D341Med (cell line): ENCODE measurements at places on chromosomes 11 and 22.

GRCh38 chr11:130037881-130038585 lies 31.7 kb upstream of the APLP2 start:
- no peak for DNase-seq

DNA sequence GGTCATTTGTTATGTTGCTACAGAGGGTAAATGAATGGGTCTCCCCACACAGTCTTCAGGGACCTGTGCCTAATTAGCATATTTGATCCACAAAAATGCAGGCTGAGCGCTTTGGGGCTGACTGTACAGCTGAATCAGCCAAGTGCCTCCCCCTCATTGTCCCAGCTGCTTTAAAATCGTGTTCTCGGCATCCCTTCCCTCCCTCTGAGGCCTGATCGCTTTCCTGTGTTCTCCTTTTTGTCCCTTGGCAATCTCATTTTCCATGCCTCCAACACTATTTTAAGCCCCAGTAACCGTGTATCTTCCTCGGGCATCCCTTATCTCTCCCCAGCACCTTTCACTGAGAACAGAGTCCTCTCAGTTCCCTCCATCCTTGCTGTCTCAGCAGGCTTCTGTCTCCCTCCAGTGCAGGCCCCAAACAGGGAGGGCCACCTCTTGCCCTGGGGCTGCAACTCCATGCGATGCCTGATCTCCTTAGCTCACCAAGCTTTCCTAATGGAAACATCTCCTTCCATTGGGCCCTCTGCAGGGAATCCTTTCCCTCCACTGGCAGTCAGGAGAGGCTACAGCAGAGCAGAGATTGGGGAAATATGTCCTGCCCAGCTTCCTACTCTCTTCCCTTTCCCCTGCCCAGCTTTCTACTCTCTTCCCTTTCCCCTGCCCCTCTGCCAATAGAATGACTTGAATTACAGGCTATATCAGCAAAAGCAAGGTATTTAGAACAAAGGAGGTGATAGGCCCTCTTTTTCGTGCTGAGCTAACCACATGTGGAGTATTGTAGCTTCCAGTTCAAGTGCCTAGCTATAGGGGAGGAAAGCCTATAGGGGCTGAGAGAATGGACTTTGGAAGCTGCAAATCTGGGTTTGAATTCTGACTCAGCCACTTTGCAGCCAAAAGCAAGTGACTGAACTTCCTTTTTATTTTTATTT lies 13.8 kb downstream of the UQCR10 start:
- DNase-seq = no peak

DNA sequence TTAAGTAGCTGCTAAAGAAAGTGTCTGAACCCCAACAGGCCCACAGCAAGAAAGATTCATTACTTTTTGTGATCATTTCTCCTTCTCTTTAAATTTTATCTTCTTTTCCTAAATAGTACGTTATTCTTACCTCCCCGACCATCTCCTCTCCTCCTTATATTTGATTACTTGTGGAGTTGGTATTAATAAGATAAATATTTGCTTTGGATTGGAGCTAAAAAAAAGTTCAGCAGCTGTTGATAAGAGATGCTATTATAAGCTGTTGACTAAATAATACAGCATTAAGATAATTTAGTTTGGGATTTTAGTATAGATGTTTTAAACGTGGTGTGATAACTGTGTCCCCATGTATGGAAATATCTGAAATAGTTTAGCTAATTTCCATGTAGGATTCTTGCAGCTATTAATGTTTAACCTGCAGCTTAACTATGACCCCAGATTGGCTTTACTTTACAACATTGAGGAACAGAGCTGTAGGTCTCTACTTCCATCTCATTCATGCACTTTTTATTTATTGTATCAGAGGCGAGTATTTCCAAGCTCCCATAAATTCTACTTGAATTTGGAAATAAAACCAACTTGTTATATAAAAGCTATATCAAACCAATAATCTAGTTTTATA lies 37.8 kb downstream of the ZNF143 start:
- no peak for DNase-seq

GRCh38 chr22:26579331-26579886 lies 10.5 kb downstream of the TPST2 start:
- DNase-seq = no peak

DNA sequence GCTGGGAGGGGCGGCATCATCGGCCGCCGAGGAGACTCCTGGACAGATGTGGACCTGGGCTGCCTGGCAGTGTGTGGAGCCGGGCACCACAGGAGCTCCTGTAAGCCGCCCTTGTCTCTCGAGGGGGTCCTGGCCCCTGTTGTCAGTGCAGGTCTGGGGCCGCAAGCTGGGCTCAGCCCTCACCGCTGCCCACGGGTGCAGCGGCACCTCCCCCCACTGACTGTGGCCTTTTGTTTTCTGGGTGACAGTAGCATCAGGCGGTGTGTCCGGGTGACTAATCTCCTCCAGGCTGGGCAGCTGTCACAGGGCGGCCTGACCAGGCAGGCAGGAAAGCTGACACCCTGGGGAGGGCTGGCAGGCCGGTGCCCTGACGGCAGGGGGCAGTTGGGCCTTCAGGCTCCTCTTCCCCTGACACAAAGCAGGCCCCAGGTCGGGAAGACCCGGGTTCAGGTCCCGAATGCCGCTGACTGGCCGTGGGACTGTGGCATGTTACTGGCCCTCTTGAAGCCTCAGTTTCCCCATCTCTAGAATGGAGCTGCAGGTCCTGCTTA lies 16.3 kb downstream of the DGKZ start:
- DNase-seq = no peak

GRCh38 chr11:34507156-34507555 lies 6.4 kb downstream of the ELF5 start:
- no peak for DNase-seq

DNA sequence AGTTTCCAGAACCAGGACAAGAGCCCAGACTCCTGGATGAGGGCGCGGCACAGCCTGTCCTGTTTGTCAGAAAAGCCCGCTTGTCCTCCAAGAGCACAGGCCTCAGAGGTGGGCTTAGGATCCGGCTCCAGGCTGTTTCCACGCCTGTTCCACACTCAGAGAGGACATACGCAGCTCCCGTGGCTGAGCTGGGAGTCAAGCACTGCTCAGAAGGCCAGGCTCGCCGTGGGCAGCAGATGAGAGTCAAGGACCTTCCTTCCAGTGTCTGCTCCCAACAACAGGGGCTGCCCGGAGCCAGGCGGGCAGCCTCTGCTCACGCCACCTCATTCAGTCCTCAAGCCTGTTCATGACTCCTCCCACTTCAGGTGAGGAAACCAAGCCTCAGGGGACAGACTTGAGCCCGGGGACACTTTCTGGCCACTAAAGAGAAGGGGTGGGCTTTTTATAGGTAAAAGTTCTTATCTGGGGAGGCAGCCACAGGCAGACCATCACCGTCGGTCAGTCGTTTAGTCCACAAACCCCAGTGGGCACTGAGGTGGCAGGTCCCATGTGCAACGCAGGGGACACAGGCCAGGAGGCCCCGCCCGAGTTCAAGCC lies 3.8 kb downstream of the CYB5R3 start:
- DNase-seq = peak; percentile 34

- DNase-seq = no peak
These were observed 37.9 kb downstream of the CDPF1 start for GRCh38 chr22:46212195-46212594.

- no peak for DNase-seq
These were observed 788.0 kb downstream of the BRD1 start for GRCh38 chr22:49039625-49040024.

DNA sequence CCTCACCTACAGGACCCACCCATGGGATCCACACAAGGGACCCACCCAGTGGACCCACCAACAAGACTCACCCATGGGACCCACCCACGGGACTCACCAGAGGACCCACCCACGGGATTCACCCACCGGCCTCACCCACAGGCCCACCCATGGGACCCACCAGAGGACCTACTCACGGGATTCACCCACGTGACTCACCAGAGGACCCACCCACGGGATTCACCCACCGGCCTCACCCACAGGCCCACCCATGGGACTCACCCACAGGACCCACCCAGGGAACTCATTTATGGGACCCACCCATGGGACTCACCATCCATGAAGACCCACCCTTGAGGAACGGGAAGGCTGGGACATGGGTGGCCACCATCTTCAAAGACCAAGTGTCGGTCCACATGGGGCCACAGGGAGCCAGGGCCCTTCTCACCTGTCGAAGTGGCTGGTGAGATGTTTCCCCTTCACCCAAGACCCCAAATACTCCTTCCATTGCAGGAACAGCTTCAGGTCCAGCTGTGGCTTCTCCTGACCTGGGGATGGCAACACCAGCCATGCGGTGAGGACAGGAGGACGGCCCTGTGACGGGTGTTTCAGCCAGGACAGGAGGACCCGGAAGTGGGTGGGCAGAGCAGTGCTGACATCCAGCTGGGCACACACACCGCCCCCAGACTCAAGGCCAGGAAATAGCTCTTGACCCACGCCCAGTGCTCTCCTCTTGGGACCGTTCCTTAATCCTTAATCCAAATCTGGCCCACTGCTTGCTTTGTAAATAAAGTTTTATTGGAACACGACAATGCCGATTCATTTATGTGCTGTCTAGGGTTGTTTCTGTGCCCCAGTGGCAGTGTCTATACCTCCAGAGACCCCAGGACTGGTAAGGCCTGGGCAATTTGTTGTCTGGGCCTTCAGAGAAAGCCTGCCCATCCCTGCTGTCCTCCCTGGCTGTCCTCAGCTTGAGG lies 1005.1 kb downstream of the BRD1 start:
- no peak for DNase-seq

GRCh38 chr11:118870396-118871343 lies 13.0 kb upstream of the CXCR5 start:
- no peak for DNase-seq

GRCh38 chr11:101442171-101442570 lies 141.6 kb downstream of the TRPC6 start:
- no peak for DNase-seq

- DNase-seq = no peak
These were observed 38.4 kb downstream of the AMBRA1 start for GRCh38 chr11:46555267-46556054.

DNA sequence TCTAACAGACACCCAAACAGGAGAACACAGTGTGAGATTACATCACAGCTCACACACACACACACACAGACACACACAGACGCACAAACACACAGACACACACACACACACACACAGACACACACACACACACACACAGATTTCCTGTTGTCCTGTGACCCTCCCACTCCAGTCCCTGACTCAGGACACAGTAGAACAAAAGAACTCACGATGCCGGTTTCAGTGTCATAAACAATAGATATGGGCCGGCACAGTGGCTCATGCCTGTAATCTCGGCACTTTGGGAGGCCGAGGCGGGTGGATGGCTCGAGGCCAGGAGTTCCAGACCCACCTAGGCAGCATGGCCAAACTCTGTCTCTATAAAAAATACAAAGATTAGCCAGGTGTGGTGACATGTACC lies 13.8 kb upstream of the KAT5 start:
- no peak for DNase-seq

- DNase-seq = no peak
These were observed 91.8 kb downstream of the APIP start for GRCh38 chr11:34824425-34824824.

DNA sequence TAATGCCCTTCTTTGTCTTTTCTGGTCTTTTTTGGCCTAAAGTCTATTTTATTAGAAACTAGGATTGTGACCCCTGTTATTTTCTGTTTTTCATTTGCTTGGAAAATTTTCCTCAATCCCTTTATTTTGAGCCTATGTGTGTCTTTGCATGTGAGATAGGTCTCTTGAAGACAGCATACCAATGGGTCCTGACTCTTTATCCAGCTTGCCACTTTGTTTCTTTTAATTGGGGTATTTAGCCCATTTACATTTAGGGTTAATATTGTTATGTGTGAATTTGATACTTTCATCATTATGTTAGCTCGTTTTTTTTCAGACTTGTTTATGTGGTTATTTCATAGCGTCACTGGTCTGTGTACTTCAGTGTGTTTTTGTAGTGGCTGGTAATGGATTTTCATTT lies 682.6 kb downstream of the JRKL start:
- DNase-seq = no peak

GRCh38 chr11:11972730-11973341 lies 35.6 kb downstream of the DKK3 start:
- no peak for DNase-seq

GRCh38 chr11:369336-370018 lies at the start of gene B4GALNT4:
TSS of gene B4GALNT4 (plus strand) at chr11:369499. CDS start at chr11:369804, 305 bp downstream.
- DNase-seq = peak; percentile 96

DNA sequence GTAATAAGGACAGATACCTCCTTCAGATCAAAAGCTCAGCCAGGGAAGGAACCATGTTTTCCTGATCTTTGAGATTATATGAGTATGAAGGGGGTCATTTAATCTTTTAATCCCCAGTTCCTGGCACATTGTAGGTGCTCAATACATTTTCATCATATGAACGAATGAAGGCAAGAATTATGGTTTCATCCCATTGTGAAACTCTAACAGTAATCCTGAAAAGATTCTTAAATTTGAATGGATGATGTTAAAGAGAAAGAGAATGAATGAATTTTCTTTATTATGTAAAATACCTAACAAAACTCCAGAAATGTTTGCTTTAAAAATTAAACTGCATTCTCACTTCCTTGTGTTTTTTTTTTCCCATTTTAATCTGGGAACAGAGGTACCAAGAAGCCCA lies 162.2 kb upstream of the MTMR2 start:
- DNase-seq = no peak

GRCh38 chr11:91773090-91773489 lies 451.5 kb upstream of the FAT3 start:
- DNase-seq = no peak

DNA sequence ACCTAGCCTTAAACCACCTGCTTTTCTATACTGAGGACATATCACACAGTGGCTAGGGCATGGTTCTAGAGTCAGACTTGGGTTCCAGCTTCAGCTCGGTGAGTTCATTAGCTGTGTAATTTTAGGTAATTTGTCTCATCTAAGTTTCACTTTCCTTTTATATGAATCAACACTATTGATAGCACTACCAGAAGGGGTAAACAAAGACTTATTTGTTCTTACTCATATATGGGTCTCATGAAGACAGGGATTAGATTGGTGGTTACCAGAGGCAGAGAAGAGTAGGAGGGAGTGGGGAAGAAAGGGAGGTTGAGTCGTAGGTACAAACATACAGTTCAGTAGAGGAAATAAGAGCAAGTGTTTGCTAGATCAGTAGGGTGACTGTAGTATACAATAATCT lies 924.7 kb downstream of the OPCML start:
- DNase-seq = no peak

DNA sequence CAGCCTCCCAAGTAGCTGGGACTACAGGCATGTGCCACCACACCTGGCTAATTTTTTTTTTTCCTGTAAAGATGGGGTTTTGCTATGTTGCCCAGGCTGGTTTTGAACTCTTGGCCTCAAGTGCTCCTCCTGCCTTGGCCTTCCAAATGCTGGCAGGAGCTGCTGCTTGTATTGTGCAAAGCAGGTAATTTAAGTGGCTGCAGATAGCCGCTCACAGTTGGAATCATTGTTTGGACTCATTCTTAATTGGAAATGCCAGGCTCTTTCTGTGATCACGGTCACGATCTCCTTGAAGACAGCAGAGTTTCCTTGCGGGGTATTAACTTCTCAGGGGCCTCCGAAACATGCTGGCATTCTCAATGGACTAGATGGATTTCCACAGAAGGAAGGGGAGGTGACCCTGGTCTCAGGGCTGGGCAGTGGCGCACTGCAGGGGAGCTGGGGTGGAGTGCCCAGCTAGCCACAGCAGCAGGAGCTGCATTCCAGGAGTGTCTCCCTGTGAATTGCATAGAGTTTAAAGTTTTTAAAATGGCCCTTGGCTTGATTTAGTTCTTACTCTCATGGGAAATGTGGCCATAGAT lies 136.1 kb downstream of the MORC2 start:
- DNase-seq = no peak

- DNase-seq = no peak
These were observed 14.6 kb downstream of the FAM83F start for GRCh38 chr22:40009292-40009774.

- no peak for DNase-seq
These were observed 1.7 kb downstream of the TRPM5 start for GRCh38 chr11:2442589-2442988.
